ENCODE measurements at places on chromosomes 7 and 10.

GRCh38 chr10:91551856-91552255, 81.0 kb downstream of the PPP1R3C start:
- no peak for DNase-seq

DNA sequence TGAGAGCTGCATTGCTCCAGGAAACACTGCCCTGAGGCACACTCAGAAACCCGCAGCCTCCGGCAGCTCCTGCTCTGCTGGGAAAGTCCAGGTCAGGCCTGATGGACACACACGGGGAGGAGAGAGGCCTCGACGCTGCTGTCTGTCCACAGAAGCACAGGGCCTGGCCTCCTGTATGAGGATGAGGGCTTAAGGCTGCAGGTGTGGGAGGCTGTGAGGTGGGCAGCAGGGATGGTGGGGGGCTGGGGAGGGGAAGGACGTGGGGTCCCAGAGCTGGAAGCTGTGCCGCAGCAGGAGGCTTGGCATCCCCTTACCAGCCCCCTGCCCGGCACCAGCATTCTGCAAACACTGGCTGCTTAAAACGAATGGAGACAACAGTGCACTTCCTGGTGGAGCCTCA, 186.2 kb downstream of the DNAJB6 start:
- DNase-seq = no peak

DNA sequence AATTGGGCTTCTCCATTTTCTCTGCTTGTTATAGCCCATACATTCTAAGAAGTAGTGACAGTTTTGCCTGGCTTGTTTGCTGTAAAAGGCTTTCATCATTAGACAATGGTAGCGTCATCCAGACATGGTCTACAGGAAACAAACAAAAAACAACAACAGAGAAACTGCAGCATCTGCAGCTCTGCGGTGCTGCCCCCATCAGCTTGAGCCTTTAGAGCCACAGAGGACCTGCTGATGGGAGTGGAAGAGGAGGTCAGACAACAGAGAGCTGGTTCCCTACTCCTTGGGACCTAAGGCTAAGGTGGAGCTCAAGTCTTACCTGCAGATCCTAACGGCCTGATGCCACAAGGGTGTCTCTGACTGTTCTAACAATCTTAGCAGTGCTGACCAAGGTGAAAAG, 3.1 kb downstream of the INA start:
- DNase-seq = no peak

DNA sequence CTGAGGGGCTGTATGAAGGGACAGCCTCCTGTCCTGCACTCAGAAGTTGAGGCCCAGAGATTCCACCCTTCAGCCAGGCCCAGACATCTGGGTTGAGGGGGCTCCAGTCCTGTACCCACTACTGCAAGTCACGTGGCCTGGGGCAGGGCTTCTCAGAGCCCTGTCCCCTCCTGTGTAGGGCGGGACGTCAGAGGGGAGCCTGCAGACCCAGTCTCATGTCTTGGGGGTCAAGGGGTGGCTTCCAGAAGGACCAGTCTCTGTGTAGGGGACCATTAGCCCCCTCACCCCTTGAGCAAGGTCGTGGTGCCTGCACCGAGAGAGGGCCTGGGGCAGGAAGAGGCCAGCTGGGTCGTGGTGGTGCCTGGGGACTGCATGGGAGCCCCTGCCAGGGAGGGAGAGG, 593 bp upstream of the PILRA start:
- no peak for DNase-seq

DNA sequence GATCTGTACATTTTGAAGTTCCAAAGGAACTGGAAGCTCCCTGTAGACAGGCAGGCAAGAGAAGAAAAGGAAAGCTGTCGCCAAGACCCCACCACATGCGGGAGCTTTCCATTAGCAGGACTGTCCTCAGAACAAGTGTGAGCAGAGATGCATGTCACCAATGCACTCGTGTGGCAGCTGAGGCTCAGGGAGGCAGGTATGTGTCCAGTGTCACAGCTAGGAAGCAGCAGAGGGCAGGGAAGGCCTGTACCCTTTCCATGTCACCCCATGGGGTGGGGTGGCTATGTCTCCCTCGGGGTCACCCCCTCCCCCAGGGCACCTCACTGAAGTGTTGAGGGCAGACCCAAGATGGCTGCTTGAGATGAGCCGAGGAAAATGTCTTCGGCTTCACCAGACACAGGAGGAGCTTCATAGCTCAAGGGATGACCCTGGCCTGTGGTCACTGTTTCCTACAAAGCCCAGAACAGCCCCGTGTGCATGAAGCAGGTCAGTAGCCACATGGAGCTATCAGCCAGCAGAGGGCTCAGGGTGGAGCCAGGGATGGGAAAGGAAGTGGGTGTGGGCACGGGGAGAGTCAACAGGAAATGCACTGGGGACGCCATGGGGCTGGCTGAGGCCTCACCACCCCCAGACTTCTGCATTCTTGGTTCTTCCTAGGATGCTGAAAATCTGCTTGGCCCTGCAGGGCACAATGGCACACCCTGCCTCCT, 96.6 kb downstream of the FAM53B start:
- no peak for DNase-seq

DNA sequence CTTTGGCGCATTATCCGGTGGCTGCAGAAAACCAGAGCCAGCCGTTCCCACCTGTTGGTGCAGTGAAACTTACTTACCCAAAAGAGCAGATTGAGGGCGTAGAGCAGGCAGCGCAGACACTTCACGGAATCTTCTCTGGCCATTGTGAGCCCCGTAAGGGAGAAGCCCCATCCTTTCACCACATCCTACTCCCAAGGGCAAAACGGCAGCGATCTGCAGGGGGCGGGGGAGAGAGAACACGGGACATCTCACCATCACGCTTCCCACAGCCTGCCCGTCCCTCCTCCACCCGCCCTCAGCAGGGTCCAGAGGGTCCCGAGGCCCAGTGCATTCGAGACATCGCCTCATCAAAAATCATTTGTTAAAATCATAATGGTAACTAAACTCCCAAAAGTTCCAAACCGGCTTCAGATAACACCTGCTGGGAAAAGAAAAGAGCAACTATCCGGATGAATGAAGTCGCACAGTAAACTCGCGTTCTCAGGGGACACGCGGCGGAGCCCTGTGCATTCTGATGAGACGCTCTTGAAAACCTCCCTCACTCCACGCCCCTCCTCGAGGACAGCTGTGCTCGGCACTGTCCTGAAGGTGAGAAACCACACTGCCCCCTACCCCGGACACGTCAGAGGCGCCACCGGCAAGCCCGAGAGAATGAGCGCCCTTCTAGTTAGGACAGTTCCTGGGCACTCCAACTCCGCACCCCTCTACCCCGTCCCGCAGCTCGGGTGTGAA, 1.2 kb downstream of the TSPAN12 start:
- DNase-seq = no peak

DNA sequence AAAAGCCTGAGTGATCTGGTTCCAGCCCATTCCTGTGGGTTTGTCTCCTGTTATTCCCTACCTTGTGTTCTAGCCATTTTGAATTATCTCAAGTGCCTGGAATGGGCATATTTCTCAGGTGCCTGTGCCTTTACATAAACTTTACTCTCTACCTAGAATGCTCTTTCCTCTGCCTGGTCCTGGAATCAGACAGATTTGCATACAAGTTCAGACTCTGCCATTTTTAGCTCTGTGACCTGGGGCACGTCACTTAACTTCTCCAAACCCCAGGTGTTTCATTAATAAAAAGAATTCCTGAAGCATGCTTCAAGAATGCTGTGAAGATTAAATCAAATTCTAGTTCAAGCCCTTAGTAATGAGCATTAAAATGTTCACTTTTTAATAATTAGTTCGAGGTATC, 7.8 kb downstream of the DCLRE1A start:
- no peak for DNase-seq

DNA sequence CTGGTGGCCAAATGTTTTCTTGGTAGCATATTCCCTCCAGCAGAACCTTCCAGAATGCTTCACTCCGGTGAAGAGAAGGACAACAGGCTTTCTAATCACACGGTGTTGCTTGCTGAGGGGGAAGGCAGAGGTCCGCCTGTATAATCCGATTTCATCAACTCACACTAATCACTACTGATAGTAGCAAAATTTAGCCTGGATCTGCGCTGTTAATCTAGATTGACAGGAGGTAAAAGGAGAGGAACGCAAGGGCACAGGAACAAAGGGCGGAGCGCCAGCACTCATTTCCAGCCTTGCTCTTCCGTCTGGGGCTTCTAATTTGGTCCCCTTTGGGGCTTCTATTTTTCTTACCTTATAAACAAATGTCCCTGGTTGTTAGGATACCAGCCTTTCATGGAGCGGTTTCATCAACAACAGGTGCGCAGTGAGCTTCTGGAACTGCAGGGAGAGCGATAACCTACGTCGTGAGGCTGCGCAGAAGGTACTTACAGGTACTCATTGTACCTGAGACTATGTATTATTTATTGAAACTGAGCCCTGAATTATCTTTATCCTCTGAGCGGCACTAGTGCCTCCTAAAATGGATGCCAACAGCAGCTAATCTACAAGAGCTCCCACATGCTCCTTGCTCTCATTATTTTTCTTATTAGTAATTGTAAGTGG, 150.6 kb downstream of the CACNB2 start:
- no peak for DNase-seq

DNA sequence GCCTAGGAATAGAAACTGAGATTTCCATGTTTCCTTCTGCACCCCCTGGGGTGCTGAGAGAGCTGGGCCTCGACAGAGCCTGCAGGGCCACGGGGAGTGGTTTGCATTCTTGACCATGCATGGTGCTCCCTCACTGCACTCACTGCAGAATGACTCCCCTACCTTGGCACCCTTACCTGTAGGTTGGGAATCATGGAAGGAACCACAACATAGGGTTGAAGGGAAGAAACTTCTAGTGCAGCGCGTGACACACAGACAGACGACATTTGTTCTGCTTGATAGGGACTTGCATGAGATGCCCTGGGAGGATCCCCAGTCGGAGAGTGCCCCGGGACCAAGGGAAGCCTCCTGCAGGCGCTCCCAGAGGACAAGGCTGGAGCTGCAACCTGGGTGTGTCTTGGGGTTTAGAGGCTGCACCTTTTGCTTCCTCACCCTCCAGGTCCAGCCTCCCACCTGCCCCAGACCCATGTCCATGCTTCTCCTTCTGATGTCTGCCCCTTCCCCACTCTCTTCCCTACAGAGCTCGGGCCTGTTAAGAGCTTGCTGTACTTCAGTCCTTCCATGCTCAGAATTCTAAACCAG, 245.2 kb downstream of the ABCA13 start:
- no peak for DNase-seq

- DNase-seq = no peak
Observed at GRCh38 chr7:107404740-107405537, 64.9 kb upstream of the GPR22 start.

GRCh38 chr10:124700293-124701037, 43.7 kb downstream of the FAM53B start:
- DNase-seq = no peak

DNA sequence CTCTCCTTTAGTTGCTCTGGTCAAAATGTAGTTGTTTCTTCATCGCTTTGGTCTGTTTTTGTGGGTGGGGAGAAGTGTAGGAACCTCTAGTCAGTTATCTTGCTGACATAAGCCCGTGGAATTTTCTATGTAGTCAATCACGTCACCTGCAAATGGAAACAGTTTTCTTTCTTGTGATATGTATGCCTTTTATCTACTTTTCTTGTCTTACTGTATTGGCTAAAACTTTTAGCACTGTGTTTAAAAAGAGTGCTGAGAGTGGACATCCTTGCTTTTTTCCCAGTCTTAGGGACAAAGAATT, 42.3 kb downstream of the AKR1E2 start:
- DNase-seq = no peak

GRCh38 chr10:97075961-97076525, 109.7 kb downstream of the SLIT1 start:
- no peak for DNase-seq

DNA sequence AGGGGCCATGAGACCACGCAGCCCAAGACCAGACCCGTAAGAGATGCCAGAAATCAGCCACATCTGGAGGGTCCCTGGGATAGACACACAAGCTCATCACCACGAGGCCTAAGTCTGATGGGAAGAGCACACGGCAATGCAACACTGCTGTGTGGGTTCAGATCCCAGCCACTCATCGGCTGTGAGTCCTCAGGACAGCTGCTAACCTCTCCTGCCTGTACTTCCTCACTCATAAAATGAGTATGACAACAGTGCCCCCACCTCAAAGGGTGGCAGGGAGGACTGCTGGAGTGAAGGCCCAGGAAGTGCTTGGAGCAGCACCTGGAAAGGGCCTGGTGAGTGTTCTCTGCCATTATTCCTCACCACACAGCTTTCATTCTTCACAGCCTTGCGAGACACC, 60.9 kb downstream of the MAD1L1 start:
- DNase-seq = no peak

DNA sequence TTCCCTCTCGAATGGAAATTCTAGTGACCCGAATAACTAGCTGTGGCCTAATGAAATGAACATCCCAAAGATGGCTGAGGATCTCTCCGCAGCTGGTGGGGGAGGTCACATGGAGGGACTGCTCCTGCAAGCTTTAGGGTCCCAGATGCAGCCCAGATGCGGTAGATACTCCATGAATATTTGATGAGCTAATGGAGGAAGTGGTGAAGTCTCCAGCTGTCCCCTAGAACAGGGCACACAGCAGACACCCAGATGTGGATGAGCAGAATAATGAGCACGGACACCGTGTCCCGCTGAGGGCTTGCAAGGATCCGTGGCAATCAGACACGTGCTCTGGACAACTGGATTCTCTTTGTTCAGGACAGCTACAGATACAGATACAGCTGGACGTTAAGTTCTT, 59.2 kb downstream of the DENND2A start:
- DNase-seq = no peak

GRCh38 chr10:71812016-71812912, 38.8 kb downstream of the PSAP start:
- peak; percentile 56 for DNase-seq

GRCh38 chr7:111091593-111092358, 849 bp downstream of the LRRN3 start:
- no peak for DNase-seq

- no peak for DNase-seq
Observed at GRCh38 chr10:60135020-60135419, 228.7 kb upstream of the CCDC6 start.

DNA sequence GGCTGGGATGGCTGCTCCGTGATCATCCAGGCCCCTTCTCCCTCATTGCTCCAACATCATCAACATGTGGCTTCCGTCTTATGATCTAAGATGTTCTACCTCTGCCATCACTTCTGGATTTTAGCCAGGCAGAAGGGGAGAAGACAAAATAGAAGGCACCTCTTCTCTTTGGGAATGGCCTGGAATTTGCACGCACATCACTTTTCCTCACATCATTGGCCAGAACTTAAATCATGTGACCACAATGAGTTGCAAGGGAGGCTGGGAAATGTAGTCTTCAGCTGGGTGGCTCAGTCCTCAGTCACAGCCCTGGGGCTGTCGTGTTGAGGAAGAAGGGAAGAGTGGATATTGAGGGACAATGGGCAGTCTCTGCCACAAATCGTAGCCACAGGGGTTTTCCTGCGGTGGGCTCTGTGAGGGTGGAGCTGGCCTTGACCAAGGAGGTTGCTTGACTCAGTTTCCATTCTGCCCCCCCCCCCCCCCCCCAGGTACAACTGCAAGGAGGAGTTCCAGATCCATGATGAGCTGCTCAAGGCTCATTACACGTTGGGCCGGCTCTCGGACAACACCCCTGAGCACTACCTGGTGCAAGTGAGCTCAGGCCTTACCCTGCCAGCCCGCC, 50.3 kb downstream of the PALD1 start:
- no peak for DNase-seq

GRCh38 chr7:55181762-55182161, 162.9 kb downstream of the EGFR start:
- no peak for DNase-seq

All from stimulated activated CD8-positive, alpha-beta memory T cell treated with anti-CD3 and anti-CD28 coated beads, Interleukin-2, amount 100 ng/mL, for 1 hour (primary cell).